ENCODE measurements at places on chromosomes 3 and 15.

GRCh38 chr15:87722941-87723691 lies 533.4 kb downstream of the NTRK3 start:
- no peak for DNase-seq

DNA sequence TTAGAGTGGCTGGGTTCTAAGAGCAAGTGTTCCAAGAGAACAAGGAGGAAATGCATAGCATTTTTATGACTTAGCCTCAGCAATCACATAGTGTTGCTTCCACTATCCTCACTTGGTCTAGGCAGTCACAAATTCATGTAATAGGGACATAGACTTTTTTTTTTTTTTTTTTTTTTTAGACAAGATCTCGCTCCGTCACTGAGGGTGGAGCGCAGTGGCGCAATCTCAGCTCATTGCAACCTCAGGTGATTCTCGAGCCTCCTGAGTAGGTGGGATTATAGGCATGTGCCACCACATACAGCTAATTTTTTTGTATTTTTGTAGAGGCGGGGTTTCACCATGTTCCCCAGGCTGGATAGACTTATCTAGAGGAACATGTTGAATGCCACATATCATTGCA lies 4.7 kb upstream of the GNB4 start:
- no peak for DNase-seq

- DNase-seq, result no peak
Observed at GRCh38 chr15:84780492-84780891, 32.1 kb downstream of the ZNF592 start.

- DNase-seq, result no peak
Observed at GRCh38 chr3:134393074-134393473, 18.8 kb upstream of the AMOTL2 start.

DNA sequence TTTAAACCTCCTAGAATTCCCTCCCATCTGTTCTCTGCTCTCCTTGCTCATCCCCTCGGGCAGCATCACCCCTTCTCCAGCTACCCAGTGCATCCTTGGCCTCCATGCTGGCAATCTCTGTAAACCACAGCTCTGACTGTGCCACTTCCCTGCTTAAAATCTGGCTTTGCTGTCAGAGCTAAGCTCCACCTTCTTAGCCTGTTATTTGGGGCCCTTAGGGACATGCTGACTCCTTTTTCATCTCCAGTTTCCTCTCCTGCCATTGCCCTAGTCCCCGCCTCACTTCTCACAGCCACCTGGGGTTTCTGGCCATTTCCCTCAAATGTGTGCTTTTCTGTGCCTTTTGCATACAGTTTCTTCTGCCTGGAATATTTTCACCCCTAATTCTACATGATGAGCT lies 5.7 kb downstream of the SLC6A20 start:
- no peak for DNase-seq

GRCh38 chr3:55725681-55726500 lies 238.8 kb upstream of the WNT5A start:
- DNase-seq, result no peak

Data from NCI-H2081 treated with DMSO at 0.1 percent for 48 hours (cell line).